Amniotic epithelial cell (primary cell): ENCODE measurements at places on chromosomes 6 and 20.

GRCh38 chr6:27874016-27874415, 38.2 kb downstream of the OR2B2 start:
- DNase-seq: no peak

GRCh38 chr6:146948790-146949342, 255.4 kb upstream of the STXBP5 start:
- DNase-seq: peak; percentile 69

GRCh38 chr6:149050160-149050559, 267.4 kb upstream of the TAB2 start:
- DNase-seq: no peak

DNA sequence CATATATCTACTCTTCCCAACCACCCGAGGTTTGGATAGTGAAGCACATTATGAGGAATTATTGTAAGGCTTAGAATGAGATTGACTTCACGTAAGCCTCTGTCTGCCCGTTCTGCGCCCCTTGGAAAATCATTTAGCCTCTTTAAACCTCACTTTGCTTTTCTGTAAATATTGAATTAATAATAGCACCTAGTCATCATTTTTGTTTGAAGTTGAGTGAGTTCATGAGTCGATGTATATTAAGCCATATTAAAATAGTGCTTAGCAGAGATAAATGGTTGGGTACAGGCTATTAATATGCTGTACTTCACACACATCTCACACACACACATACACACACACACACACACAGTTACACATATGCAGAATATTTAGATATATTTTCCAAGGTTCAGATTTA, 344.8 kb upstream of the EYS start:
- no peak for DNase-seq

DNA sequence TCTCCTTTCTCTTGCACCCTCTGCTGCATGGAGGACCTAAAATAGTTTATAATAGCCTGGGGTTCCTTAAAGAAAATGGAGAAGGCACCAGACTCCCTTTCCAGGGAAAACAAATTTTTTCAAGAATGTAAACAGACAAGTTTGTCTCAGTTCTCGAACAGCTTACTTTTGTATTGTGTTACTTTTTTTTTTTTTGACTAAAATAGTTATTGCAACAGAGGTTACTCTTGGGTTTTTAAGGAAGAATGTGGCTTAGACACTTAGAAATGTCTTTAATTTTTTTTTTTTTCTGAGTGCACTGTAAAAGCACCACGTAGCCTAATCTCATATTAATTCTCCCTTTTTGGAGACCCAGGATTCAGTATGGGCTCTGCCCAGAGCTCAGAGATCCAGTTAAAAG, 148.7 kb upstream of the CARMIL1 start:
- no peak for DNase-seq

DNA sequence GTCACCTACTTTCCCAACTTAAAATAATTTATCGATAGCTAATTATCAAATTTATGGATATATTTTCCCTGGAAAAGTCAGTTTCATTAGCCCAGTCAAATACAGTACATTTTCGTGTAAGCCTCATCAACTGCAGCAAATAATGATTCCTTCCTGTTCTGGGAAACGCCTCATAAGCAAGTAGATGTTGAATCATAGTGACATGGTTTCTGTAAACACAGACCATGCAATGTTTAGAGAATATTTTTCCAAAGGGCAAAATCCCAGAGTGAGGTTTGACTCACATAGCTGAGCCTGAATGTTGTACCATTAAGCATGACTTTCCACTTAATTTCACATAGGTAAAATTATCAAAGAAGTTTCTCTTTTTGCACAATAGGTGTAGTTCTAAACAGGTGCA, 16.7 kb upstream of the VNN1 start:
- peak; percentile 86 for DNase-seq

- DNase-seq: no peak
Measured at GRCh38 chr6:131696956-131697355, 4.2 kb downstream of the OR2A4 start.

DNA sequence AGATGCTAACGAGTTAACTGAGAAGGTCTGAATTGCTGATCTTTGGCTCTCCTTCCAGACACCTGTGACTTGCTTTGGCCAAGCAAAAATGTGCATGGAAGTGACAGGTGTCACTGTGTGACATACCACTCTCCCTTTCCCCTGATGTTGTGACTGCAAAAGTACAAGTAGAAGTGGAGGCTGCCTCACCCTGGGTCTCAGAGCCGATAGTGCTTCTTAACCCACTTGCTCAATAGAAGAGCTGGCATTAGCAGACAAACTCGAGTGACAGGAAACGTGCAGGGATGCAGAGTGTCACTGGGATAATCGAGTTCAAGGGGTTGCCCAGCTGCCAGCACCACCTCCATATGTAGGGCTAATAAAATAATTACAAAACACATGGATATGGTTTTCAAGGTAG, 16.4 kb upstream of the SPO11 start:
- DNase-seq: no peak

DNA sequence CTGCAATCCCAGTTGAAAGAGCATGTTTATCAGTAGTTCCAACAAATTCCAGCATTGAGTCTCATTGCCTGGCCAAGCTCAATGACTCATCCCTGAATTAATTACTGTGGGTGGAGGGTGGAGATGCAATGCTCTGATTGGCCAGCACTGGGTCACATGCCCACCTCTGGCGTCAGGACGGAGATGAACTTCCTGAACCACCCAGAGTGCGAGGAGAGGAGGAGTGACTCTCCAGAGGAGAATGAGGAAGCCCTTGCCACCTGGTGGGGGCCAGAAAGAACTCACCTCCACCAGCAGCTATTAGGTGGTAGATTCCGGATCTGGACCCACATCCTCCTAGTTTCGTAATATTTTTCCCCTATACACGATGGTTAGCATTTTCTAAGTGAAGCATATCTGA, 283.9 kb downstream of the TBC1D7 start:
- peak; percentile 6 for DNase-seq

DNA sequence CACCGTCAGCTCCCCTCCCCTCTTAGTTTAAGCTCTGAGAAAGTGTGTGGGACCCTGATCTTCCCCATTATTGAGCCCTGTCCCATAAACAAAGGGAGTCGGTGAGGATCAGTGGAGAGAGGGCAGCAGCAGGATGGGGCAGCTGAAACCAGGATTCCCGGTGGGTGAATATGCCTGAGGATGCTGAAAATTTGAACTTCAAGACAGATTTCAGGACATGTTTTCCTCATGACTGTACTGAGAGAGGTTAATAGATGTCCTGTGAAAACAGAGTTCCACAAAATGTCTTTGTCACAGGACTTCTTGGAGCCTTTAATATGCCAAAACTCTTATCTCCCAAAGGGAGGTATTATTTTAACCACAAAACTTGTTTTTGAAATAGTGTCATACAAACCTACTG, 53.5 kb upstream of the SLC22A16 start:
- peak; percentile 39 for DNase-seq

GRCh38 chr6:3526962-3527650, 70.3 kb upstream of the SLC22A23 start:
- peak; percentile 35 for DNase-seq

DNA sequence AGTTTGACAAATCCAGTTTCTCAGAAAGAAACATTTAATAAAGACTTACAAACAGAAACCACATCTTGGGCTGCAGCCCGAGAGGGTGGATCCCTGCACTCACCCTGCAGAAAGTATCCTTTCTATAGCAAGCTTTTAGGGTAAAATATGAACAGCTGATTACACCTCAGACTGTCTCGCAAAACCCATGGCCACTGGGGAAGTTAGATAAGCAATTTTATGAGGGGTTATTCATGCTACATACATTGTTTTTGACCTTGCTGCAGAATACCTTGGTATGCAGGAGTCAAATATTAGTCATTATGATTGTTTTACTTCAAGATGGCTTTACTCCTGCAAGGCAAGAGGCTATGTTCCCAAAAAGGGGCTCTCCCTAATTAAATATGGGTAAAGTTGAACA, 126.9 kb downstream of the OR2B2 start:
- DNase-seq: no peak

GRCh38 chr20:57289391-57290177, 23.1 kb upstream of the BMP7 start:
- no peak for DNase-seq

DNA sequence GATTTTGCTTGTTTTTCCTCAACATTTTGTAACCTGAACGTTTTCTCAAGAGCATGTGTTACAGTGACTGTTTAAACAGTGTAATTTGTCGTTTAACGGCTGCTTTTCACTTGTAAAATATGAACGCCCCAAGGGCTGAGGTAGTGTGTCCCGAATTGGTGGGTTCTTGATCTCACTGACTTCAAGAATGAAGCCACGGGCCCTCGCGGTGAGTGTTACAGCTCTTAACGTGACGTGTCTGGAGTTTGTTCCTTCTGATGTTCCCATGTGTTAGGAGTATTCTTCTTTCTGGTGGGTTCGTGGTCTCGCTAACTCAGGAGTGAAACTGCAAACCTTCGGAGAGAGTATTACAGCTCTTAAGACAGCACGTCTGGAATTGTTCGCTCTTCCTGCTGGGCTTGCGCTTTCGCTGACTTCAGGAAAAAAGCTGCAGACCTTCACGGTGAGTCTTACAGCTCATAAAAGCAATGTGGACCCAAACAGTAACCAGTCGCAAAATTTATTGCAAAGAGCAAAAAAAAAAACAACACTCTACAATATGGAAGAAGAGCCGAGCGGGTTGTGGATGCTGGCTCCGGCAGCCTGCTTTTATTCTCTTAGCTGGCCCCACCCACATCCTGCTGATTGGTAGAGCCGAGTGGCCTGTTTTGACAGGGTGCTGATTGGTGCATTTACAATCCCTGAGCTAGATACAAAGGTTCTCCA, 25.1 kb upstream of the TRIM27 start:
- no peak for DNase-seq

- DNase-seq: no peak
Measured at GRCh38 chr6:13478525-13478966, 8.9 kb downstream of the GFOD1 start.

DNA sequence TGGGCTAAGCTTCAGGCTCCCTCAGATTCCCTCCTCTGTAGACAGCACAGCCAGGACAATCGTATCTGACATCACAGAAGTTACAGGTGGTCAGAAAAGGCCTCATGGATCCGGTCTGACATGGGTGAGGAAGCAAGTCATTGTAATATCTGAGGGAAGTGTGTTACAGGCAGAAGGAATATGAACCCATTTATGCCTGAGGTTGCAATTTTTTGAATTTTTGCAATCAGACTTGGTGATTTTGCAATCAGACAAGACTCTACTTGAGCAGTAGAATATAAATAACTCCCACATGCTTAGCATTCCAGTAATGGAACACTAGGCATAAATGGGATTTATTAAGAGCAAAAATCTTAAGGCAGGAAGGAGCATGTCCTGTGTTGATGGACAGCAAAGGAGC, 52.1 kb downstream of the CBLN4 start:
- DNase-seq: no peak

GRCh38 chr6:108560463-108561308, at the start of gene FOXO3:
Gene FOXO3, plus strand, starts transcription at chr6:108560917. Its CDS starts 292 bp downstream, at chr6:108561209.
- DNase-seq: peak; percentile 84

- DNase-seq: peak; percentile 13
Measured at GRCh38 chr6:158361961-158362669, 49.9 kb downstream of the TULP4 start.

DNA sequence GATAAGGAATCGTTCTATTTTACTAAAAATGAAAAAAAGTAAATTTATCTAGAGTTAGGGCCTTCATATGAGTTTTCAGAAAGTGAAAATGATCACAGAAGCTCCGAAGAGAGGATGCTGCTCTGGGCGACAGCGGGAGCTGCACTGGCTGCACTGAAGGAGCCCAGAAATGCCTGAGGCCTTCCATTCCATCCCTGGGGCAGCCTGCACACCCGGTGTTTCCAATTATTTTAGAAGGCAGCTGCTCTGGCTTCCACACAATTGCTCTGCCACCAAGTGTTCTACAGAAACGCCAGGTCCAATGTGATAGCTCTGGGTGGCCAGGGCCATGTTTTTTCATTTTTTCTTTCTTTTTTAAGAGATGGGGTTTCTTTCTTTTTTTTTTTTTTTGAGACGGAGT, 3.6 kb downstream of the DTNBP1 start:
- no peak for DNase-seq

DNA sequence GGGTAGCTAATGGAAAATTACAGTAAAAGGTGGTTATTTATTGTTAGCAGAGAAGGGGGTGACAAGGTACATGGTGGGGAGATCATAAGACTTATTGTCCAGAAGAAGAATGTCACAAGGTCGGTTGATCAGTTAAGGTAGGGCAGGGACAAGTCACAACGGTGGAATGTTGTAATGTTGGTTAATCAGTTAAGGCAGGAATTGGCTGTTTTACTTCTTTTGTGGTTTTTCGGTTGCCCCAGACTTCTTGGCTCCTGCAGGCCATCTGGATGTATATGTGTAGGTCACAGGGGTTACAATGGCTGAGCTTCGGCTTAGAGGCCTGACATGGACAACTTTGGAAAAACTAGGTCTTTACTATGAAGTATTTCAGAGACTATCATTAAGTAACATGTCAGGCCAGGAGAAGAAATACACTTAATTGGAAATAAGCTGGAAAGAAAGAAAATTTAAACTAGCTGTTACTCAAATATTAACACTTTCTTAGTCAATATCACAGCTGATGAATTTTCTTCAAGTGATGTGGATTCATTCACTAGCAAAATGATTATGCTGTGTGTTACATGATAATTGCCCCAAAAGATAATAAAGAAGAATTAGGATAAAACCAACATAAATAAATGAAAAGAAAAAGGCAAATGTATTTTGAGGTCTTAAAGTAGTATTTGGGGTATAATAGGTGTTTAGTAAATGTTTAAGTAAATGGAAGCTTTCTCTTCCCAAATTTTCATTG, 4.4 kb downstream of the AIG1 start:
- DNase-seq: peak; percentile 51

DNA sequence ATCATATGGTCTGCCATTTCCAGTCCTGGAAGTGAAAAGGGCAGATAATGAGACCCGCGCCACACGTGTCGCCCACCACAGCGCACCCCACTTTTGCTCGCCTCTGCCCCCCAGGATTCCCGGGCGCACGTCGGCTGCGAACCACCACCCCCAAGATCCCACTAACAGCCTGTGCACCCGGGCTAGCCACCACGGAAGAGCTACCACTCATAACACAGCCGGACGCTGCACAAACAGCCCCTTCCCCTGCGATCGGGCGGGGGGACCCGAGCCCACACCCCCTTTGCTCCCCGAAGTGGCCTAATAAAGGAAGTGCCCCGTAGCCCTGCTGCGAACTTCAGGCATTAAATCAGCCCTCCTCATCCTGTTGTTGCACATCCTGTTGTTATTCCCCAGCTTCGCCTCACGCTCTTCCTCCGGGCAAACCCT, 506 bp downstream of the CITED2 start:
- peak; percentile 76 for DNase-seq

DNA sequence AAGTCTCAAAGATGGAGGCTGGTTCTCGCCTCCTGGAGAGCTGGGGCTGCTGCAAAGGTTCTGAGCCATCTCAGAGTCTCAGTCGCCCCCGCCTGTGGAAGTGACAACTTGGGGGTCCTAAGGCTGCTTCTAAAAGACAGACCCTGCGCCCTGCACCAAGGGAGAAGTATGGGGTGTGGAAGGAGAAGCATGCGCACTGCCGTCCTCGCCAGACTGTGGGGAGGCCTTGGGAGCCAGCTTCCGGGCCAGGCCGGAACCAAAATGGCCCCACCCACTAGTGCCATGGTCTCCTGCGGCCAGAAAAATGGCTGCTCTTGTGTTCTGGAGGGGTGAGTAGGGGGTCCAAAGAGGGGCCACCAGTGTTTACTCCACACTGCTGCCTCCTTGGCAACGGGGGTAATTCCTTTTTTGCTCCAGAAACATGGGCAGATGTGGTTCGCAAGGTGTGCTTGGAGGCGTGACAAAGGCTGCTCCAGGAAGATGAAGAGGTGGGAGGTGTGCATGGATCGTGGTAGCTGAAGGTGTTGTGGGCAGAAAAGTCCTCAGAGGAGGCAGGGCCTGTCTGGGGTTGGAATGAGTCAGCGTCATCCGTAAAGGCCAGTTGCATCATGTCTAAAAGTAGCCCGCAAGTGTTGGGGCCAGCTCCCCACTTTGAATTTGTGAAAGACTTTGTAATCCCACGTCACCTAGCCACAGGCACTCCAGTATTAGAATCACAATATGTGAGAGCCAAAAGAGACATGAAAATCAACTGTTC, 329.8 kb upstream of the SOX4 start:
- DNase-seq: peak; percentile 74
